Fibroblast of lung (primary cell): ENCODE measurements at places on chromosomes 4 and X.

DNA sequence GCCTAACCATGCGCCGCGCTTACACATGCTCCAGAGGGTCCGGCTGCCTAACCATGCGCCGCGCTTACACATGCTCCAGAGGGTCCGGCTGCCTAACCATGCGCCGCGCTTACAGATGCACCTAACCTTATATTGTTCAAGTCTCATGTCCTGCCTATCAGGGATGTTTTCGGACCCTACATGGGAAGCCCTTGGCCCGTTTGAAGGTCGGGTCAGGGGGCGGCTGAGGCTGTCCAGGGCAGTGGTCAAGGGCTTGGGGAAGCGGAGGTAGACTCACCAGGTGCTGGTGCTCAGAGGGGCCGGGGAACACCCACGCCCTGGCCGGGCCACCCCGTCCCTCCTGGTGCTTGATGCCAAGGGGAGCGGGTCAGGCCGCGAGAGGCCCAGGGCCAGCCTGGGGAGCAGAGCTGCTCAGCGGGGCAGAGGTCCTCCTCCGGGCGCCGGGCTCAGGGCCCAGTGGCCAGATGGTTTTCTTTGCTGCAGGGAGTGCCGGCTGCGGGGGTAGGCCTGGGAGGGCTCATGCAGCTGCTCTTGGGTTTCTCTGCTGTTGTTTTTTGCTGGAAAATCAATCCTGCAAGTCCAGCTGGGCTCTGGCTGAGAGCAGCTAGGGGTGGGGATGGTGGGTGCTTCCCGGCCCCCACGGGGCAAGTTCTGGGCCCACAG is 35.4 kb upstream of the SPON2 start:
- DNase-seq, result peak; percentile 73

- DNase-seq, result peak; percentile 72
These were observed 59.0 kb upstream of the C1QTNF7 start for GRCh38 chr4:15368856-15369255.

GRCh38 chrX:1534301-1535168 is 2.5 kb downstream of the P2RY8 start:
- no peak for DNase-seq

DNA sequence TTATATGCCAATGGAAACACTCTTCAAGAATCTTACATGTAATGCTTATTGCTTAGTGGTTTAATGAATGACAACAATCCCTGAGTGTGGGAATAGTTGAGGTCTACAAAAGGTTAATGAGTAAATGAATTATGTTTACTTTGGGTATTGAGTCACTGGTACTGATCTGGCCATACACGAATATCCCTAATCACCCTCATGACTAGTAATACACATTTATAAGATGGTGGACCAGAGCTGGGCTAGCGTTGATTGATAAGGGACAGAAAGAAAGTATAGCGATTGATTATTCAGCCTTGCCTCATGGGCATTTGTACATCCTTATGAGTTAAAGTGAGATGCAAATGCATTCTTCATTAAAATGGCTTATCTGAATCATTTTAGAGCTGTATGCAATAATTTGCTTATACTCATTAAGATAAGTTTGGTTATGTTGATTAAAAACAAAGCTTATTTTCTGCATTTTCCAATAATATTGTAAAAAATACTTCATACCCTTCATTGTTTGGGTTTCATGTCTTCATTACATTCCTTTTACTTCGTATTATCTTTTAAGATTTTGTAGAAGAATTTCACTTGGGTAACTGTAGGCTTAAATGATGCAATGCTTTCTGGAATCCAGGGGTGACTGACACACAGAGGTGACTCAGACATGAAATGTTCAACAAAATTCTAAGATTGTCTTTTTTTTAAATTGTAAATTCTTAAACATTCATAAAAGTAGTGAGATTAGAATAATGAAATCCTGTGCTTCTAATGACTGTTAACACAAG is 47.4 kb downstream of the FGF2 start:
- DNase-seq, result peak; percentile 88

- no peak for DNase-seq
These were observed 80.0 kb downstream of the TBC1D19 start for GRCh38 chr4:26663888-26664287.

DNA sequence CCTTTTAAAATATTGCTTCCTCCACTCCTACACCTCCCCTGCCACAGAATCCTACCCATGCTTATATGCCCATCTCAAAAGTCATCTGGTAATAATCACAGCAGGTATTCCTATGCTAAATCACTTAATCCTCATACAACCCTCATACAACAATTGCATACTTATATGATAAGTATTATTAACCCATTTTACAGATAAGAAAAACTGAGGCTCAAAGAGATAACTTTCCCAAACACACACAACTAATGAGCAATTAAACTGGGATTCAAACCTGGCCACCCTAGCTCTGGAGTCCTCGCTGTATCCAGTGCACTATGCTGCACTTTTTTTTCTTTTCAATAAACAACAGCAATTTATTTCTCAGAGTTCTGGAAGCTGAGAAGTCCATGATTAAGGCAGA is 99.8 kb upstream of the TSPAN5 start:
- DNase-seq, result no peak

DNA sequence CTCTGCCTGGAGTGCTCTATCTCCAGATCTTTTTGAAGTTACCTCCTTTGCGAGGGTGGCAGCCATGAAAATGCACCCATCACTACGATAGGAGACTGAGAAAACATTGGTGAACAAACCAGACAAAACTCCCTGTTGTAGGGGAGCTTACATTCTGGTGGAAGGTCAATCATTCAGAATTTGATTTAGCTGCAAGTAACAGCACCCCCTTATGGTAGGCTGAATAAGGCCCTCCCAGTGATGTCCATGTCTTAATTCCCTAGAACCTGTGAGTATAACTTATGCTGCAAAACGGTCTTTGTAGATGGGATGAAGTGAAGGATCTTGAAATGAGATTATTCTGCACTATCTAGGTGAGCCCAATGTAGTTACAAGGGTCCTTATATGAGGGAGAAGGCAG is 5.6 kb upstream of the TEC start:
- peak; percentile 59 for DNase-seq

DNA sequence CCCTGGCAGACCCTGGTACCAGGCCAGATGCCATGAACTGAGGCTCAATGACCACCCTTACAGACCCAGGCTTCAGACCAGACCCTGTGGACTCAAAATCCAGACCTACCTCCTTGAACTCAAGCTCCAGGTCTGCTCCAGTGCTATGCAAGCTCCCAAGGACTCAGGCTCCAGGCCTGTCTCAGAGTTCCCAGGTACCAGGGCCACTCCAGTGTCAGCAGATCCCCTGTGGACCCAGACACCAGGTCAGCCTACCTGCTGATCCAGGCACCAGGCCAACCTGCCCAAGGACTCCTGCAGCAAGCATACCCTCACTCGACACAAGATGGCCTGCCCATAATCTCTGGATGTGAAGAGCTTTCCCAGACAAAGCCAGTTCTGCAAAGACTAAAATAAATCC is 44.7 kb upstream of the MAGED4 start:
- no peak for DNase-seq

DNA sequence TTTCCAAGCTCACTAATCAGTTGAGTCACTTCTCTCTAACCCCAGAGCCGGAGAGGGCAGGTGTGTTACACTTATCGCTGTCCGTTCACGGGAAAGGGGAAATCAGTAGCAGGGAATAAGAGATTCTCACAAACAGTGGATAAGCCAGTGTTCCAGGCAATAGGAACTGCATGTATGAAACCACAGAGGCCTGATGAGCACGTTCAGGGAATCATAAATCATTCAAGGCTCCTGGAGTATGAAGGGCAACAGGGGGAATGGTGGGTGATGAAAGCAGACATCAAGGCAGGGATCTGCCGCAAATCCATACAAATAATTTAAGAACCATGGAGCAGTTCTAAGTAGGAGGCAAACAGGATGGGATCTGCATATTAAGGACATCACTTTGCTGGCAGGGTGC is 59.1 kb upstream of the ADGRG2 start:
- no peak for DNase-seq

DNA sequence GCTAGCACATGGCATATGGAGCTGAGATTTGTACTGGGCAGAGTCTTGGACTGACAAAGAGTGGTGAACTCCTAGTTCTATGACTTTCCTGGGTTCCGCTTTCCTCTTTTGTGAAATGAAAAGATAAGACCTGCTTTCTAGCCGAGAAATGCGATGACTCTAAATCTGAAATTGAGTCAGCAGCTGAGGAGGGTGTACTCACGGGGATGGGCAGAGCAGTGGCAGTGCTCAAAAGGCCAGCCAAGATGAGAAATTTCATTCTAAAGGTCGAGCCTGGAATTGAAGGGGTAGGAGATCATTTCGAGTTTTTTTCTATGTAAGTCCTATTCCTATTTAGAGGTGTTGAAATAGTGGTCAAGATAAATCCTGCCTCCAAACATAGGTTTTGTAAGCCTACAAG is 47.0 kb downstream of the NUDT9 start:
- peak; percentile 8 for DNase-seq

GRCh38 chr4:154779362-154779947 is 1.6 kb upstream of the RBM46 start:
- DNase-seq, result peak; percentile 65

- DNase-seq, result no peak
These were observed 6.8 kb upstream of the ANOS1 start for GRCh38 chrX:8738588-8739189.

- no peak for DNase-seq
These were observed 46.2 kb upstream of the FAM9A start for GRCh38 chrX:8847360-8847759.

GRCh38 chr4:119130365-119131065 is 5.1 kb upstream of the MYOZ2 start:
- DNase-seq, result peak; percentile 79

DNA sequence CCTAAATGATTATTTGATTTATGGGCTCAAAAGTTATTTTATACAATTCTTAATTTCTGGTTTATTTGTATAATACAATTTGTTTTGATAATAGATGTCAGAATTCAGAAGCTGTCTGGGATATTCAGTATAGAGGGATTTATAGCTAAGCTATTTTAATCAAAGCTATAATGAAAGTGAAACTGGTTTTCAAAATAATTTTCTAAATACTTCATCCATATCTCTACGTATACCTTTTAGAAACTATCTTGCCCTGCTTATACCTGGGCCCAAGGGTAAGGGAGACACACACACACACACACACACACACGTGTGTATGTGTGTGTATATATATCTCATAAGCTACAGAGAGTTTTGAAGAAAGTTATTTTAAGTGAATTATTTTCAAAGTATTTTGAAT is 2.9 kb downstream of the TMEM131L start:
- no peak for DNase-seq

DNA sequence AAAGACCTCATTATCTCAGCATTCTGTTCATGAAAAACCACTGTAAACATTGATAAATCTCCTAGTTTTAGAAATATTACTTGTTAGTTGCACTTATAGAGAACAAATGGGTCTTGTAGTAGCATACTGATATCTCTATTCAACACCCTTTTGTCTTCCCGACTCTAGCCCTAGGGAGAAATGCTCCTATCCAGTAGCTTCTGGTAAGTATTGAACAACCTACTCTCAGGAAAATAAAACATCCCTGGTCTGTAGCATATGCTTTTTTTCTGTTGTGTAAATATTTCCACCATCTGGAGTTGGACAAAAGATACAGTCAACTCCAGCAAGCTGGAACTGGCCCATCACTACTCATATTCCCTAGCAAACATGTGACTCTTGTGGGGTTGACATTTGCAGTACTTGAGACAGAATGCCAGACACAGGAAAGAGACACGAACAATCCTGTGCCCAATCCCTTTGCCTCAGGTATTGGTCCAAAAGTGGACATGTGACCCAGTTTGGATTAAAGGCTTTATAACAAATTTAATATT is 188.2 kb downstream of the GC start:
- peak; percentile 10 for DNase-seq

DNA sequence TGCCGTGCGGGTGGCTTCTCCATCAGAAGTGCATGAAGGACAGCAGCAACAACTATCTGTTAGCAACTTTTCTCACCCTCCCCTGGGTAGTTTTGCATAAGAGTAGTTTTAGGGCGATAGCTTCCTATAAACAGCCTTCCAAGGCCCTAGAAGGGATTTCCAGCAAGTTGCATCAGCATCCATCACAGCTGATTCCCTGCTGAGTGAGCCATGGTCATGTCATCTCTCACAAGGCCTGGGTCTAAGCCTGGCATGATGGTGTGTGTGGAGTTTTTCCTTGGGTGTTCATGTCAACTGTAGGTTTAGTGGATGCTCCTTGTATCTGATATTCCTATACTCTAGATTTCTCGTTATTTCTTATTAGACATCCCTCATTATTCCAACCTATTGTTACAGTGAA is 2324.7 kb upstream of the AGA start:
- DNase-seq, result peak; percentile 46

DNA sequence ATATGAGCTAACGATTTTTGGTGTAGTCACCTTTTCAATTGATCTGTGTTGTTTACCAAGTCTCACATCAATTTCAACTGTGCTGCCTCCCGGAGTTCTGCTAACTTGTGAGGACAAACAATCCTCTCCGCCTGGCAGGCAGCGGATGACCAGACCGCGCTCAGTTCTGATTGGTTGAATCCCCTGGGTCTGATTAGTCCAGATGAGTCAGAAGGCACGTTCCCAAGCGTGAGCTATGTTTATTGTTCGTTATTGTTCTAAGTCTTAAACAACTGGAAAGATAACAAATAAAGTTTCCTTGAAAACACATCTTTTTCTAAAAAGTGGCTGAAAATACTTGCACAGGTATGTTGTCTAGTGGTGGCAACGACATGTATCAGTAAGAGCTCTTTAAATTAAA is 37.9 kb upstream of the TRPC3 start:
- DNase-seq, result peak; percentile 51

GRCh38 chr4:48546336-48546735 is 56.3 kb downstream of the ZAR1 start:
- DNase-seq, result peak; percentile 28

DNA sequence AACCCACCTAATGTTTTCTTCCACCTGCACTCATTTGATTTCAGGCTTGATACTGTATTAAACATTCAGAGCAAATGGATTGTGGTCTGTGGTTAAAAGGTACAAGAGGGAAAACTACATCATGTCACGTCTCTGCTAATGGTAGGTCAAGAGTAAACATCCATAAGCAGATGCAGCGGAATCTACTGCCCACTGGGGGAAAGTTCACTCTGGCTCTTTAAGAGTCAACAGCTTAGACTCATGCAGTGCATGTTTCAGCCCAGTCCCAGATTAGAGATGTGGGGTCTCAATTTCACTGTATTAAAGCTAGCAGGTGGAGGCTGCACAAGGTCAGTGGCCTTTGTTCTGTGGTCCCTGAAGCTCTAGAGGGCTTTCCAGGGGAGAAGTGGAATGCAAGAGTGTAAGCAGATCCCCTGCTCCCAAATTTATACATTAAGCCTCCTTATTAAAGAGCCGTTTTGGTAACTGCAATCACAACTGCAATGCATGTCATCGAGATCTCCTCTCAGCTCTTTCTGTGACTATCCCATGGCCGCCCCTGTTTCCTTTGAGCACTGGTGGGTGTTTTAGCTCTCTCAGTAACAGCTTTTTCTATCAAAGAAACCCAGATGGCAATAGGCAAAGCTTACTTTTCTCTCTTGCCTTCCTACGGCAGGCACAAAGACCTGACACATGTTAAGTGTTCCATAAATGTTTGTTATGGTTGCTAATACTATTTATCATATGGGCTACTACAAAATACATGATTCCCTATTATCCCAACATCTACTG is 53.4 kb downstream of the LDB2 start:
- peak; percentile 73 for DNase-seq

GRCh38 chr4:45663628-45664081 is 460.2 kb downstream of the GABRG1 start:
- peak; percentile 1 for DNase-seq

- DNase-seq, result no peak
These were observed 109.3 kb downstream of the MGST2 start for GRCh38 chr4:139774759-139775487.

- DNase-seq, result no peak
These were observed 1.5 kb downstream of the SASH3 start for GRCh38 chrX:129781134-129781672.

GRCh38 chr4:52197306-52197705 is 146.2 kb downstream of the SPATA18 start:
- DNase-seq, result no peak

GRCh38 chrX:38379088-38379487 is 26.7 kb downstream of the OTC start:
- DNase-seq, result no peak
